ENCODE measurements at places on chromosomes 1 and 21.

DNA sequence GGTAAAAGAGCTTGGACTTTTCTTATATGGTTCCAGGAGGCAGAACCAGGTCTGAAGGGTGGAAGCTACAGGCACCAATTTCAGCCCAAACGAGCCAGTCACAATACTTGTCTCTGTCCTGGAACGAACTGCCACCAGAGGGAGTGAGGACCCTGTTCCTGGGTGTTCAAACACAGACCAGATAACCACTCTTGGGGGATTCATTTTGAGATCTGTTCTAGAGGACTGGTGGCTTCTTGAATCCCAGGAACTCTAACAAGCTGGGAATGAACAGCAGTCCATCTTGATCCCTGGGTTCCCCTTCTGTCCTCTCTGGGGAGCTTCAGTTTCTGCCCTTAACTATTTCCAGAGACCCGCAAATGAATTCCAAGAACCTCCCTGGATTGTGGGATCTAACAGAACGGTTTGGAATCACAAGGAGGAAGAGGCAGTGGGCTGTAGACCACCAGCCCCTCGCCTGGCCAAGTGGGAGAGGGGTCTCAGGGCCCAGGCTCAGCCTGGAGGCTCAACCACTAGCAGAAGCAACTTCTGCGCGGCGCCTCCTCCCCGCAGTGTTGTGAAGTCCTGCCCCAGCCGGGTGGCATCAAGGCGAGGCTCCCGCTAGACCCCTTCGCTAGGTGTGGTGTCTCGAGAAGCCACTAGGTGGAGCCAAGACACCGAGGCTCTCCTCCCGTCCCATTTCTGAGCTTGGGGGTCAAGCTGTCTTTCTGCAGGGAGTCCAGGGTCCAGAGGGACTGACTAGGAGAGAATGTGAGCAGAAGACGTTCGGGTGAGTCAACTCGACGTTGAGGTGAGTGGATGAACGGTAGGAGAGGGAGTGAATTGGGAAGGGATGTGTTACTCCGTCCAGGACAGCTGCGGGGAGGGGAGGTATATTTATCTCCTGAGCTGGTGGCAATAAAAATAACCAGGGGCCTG lies 12.1 kb upstream of the NES start:
- no peak for DNase-seq

DNA sequence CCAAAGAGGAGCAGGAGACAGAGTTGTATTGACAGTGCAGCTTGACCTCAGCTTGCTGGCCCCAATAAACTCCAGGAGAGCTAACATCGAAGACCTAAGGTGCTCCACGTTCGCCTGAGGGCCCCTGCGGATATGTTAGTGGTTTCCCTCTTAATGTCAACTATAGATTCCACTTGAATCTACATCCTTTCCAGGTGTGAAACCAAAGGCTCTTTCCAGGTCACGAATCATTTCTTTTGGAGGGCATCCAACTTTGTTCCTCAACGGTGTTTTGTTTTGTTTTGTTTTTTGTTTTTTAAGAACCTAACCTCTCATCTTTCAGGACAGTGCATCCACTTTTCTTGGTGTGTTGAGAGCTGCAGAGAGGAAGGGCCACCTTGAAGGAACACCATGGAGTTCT lies 267.6 kb upstream of the SGIP1 start:
- no peak for DNase-seq

GRCh38 chr1:52059321-52059720 lies 3.2 kb downstream of the BTF3L4 start:
- DNase-seq = no peak

DNA sequence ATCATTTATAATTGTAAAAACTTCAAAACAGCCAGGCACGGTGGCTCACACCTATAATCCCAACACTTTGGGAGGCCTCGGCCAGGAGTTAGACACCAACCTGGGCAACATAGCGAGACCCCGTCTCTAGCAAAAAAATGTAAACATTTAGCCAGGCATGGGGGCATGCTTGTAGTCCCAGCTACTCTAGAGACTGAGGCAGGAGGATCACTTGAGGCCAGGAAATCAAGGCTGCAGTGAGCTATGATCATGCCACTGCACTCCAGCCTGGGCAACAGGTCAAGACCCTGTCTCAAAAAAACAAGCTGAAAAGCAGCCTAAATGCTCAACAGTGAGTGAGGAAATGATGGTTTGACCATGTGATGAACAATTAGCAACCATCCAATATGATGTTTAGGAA lies 7.3 kb downstream of the C1orf167 start:
- DNase-seq = no peak

DNA sequence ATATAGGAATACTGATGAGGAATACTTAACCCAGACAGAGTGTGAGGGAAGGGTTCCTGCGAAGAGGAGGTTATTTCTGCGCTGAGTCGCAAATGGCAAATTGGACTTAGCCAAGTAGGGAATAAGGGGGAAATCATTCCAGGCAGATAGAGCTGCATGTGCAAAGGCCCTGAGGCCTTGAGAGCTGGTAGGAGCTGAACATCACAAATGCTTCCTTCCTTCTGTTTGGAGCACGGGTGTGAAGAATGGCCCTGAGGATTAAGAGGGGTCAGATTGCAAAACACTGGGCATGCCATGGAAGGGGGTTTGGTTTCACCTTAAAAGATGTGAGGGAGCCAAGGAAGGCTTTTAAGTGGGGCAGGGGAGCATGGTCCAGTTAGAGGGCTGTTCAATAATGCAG lies 12.4 kb downstream of the IER5 start:
- no peak for DNase-seq

GRCh38 chr1:20184997-20185833 lies 681 bp upstream of the UBXN10 start:
- no peak for DNase-seq

GRCh38 chr1:82907313-82907712 lies 1091.6 kb downstream of the TTLL7 start:
- DNase-seq = no peak

Measured in LNCaP clone FGC (cell line).